ENCODE measurements at places on chromosomes 12 and 14.

DNA sequence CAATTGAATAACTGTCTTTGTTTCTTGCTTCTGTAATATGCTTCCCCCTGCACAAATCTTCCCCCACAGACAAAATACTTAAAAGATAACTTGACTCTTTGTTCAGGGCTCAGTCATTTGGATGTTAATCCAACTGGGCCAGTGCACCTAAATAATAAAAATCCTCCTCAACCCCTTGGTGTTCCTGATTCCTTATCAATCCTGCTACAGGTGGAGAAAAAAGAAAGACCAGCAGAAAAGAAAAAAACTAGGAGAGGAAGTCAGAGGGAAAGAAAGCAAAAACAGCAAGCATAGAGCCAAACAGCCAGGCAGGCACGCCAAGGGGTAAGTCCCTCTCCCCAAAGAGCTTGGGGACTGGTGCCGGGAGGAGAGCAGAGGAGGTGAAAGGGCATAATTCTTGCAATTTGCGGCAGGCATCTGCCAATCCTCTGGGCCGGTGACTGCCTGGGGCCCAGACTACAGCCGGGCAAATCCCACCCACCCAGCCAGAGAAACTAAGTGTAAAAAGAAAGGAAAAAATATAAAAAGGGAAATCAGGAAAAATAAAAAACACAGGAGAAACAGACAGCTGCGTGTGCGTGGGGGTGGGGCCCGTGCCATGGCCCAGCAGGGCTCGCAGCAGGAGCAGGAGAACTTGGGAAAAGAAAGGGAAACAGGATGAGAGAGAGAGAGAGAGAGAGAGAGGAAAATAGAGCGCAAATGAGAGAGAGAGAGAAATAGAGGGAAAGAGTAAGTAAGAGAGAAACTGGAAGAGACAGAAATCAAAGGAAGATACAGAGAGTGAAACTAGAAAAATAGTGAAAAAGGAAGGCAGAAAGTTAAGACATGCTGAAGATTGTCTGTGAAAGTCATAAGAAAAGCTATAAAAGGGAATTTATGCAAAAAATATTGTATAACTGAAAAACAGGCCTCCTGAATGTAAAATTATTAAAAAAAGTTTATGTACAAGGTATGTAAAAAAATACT lies 21.4 kb downstream of the KLRK1 start:
- DNase-seq = no peak

DNA sequence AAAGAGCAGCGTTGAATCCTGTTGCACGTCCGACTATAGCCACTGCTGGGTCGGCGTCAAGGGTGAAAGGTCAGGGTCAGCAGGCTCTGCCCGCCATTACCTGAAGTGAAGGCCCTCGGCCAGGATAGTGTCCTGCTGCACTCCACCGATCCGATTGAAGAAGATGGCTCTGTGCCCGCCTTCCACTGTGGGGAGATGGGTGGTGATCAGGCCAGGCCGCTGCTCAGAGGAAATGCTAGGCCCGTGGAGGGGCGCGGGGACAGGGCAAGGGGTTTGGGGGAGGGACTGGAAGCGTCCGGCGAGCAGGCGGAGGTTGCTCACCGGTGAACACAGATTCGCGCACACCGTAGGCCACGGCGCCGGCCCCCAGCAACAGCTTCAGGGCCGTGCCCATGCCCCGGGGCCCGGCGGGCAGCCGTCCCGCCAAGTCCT lies 352 bp downstream of the PHB2 start:
- no peak for DNase-seq

- peak; percentile 71 for DNase-seq
Measured at GRCh38 chr12:71392521-71393145, 47.0 kb upstream of the LGR5 start.

DNA sequence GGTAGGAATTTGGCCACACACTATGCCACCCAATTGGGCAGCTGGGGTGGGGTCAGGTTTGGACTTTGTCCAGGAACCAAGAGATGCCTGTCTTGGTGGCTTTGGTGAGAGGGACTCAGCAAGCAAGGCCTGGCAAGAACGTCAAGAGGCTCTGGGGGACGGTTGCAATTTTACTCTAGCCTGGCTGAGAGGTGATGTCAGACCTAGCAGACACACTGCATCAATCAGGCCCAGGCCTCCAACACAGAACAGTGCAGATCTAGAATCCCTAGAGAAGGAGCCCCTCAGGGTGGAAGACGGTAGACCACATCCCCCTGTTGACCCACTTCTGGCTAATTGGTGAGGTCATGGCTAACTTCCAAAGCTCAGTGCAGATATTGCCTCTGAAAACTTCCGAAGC lies 1.6 kb upstream of the UNC119B start:
- no peak for DNase-seq

- DNase-seq = no peak
Measured at GRCh38 chr12:115374480-115375185, 690.7 kb upstream of the TBX3 start.

DNA sequence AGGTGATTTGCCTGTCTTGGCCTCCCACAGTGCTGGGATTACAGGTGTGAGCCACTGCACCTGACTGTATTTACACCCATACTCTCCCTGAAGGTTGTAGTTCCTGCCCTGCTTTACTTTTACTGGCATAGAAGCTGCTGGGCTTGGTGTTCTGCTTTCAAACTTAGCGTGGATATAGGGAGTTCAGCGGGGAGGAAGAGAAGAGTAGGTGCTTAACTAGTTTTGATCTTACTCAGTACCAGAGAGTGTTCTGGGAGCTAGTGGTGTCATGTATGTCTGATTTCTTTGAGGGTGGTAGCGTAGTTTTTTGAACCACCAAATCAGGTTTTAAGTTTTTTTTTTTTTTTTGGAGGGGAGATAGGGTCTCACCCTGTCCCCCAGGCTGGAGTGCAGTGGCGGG lies 13.8 kb downstream of the RCOR1 start:
- DNase-seq = no peak

GRCh38 chr12:49220972-49221371 lies 32.1 kb upstream of the TUBA1A start:
- DNase-seq = no peak

DNA sequence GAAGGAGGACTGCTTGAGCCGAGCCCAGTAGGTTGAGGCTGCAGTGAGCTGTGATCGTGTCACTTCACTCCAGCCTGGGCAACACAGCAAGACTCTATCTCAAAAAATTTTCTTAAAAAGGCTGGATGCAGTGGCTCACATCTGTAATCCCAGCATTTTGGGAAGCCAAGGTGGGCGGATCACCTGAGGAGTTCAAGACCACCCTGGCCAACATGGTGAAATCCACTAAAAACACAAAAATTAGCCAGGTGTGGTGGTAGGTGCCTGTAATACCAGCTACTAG lies 17.1 kb upstream of the MDM2 start:
- DNase-seq = no peak

GRCh38 chr14:56461276-56462275 lies 118.0 kb upstream of the TMEM260 start:
- no peak for DNase-seq

DNA sequence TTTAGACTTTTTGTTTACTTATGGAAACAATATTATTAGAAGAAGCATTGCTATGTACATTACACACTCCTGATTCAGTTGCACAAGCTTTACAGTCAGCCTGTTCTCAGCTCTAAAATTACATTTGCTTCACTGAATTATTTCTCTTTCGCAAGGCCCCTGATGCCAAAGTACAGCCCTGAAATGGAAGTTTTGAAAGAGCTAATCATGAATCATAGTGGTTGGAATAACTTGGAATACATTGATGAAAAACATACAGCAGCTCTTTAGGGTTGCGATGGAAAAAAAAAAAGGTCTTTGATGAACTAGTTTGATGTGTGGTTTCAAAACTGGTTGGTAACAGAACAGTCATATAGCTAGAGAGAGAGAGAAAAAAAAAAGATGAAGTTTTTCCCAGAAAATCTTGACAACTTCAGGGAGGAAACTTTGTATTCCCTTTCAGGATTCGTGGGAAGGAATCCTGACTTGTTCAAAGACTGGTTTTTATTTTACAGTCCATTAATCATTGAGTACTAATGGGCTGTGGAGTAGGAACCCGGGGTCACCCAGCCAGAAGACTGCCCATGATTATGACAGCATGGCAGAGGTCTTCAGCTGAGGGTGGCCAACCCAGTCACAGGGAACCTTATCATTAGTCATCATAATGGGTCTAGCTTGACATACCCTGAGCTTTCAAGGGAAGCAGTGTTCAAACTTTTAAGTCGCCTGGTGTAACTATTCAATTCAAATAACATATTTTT lies 460.1 kb downstream of the NAV3 start:
- DNase-seq = no peak

DNA sequence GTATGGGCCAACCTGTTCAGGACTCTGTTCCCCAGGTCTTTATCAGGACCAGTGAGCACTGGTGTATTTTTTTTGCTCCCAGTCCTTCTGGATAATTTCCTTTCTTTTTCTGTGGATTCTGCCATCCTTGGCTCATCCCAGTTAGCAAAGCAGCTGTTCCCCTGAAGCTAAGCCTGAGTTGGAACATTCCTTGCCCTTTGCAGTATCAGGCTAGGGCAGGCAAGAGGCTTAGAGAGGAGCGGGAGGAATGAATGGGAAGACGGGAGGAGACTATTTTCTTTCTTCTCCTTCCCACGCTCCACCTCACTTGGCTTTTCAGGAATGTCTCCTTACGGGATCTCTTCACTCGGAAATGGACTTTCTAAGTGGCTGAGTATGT lies 29.2 kb downstream of the ERG28 start:
- no peak for DNase-seq

DNA sequence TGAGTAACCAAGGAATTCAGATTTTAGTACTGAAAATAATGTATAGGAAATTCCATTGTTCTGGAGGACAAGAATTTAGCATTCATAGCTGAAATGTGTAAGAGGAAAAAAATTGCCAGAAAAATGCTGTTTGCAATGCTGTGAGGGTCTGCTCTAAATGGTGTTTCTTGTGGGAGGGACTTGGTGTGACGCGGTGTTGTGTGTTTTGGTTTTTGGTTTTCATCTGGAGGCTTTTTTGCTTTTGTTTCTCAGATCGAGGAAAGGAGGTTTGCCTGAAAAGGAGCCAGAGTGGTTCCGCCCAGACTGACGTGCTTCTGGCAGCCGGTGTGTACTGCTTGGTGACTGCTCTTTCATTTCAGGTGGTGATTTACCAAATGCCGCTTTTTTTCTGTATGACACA lies 211.8 kb upstream of the HMGA2 start:
- no peak for DNase-seq

DNA sequence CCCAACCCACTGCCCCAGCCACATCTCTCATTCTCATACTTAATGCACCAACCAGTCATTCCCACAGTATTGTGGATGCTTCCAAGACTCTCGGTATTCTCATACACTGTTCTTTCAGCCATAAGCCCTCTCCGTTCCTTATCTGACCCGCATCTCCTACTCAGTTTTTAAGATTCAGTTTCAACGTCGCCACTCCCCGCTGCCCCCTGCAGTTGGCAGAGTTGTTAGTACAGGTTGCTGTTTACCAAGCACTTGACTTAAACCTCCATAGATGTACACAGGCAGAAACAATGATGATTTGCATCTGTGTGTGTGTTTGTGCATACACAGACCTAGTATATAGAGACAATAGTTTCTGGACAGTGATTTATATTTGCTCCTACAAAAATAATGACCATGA lies 40.2 kb downstream of the PAH start:
- no peak for DNase-seq

DNA sequence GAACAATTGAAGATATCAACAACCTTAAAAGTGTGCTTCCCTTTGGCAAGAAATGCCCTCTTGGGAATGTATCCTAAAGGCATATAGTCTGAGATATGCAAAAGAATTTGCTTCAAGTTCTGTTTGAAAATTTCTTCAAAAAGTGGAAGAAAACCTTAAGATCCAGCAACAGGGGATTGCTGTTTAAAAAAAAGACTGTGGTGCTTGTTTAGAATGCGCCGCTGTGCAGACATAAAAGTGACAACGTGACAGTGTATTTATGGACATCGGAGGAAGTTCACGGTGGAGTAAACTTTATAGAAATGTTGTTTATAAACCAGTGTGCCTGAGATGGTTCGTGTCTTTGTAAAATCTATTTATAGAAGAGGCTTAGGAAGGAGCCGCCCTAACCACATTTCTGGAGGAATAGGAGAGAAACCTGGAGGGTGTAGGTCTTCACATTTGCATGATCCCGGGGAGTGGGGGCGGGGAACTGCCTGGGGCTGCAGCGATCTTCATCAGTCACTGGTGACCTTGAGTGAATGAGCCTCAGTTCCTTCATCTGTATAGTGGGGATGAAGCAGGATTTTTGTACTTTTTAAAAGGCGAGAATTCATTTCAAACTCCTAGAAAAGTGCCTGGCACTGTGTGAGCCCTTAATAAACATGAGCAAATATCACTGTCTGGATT lies 27.5 kb downstream of the ADGRD1 start:
- DNase-seq = peak; percentile 28

- DNase-seq = no peak
Measured at GRCh38 chr12:107805488-107806180, 31.1 kb downstream of the ASCL4 start.

DNA sequence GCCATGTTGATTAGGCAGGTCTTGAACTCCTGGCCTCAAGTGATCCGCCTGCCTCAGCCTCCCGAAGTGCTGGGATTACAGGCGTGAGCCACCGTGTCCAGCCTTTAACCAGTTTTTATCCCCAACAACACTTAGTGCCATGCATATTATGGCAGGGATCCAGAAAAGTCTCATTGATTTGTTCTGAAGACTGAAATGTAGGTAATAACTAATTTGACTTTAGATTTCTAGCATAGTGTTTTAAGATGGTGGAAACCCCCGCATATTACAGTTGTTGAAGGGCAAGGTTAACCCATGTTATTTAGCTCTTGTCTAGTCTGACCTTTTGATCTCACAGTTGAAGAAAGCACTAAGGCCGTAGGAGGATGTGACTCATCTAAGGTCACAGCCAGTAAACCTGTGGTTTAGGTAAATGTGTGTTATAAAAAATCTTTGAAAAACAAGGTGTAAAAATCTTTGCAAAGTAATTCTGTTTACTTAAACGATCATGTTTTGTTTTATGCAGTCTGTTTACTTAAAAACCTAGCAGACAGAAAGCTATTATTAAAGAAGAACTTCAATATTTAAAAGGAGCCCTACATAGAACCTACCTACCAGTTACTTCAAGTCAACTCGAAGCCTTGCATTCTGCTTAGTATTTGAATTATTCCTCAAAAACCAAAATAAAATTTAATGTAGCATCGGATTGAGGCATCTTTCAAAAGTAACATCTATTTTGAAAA lies 24.8 kb downstream of the BICDL1 start:
- no peak for DNase-seq

DNA sequence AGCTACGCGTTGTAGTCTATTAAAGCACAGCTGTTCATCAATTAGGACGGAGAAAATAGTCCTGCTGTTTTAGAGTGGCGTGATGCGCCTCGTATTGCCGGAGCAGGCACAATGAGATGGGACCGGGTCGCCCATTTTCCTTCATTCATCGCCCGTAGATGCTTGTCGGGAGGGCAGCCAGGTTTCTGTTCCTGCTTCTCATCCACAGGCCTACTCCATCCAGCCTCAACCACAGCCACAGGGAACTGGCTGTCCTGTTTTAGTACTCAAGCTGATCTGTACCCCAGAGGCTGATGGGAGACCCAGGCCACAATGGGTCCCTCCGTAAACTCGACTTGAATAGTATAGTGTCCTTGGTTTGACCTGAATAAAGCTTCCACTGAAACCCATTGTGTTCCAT lies 264.0 kb downstream of the VRK1 start:
- no peak for DNase-seq

DNA sequence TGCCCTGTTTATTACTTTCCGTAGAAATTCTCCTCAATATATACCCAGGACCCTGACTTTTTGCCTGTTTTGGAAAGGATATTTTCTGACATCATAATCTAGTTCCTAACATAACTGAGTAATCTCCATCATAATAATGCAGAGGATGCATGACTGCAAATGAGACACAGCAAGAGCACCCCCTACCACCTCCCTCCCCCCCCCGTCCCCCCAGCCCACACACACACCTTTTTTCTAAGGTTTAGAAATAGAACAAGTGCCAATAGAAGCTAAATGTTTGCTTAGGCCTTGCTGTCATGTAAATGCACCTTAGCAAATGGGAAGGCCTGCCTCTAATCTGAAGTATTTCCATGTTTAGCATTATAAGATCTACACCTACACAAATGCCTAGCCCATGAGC lies at the start of gene PTHLH:
Gene PTHLH (minus strand): TSS at position 13 of the 400 bp plus-strand sequence. CDS start 3,239 bp downstream, outside the sequence.
- no peak for DNase-seq
